NCI-H510A treated with DMSO at 0.1 percent for 48 hours (cell line): ENCODE measurements at places on chromosomes 6 and 20.

GRCh38 chr20:46188866-46189541, 70.9 kb downstream of the CD40 start:
- no peak for DNase-seq

GRCh38 chr6:39295611-39296011, 18.6 kb downstream of the KCNK17 start:
- DNase-seq = peak; percentile 59

DNA sequence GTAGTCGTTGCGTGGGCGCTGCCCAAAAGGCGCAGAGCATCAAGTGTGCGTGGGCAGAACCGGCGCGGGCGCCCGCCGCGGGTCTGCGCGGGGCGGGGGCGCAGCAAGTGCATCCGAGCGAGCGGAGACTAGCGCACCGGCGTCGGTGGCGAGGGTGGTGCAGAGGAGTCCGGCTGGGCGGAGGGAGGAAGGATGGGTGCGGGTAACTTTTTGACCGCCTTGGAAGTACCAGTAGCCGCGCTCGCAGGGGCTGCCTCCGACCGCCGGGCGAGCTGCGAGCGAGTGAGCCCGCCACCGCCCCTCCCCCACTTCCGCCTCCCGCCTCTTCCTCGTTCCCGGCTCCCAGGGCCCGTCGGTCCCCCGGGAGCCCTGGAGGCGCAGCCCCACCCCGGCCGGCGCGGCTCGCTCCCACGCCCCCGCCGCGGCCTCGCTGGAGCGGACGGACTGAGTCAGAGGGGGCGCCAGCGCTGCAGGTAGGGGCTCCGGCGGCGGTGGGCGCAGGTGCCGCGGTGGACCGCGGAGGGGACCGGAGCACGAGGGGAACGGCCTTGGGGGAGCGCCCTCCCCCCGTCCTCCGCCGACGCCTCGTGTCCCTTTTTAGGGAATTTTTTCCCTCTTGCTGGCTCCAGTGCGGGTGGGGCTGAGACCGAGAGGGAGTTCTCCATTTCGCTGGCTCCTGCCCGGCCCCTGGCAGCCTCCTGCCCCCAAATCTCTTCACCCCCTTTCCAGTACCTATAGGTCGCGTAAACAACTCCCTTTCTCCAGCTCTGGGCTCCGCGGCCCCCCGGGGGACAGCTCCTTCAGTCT, 1.6 kb upstream of the DBNDD2 start:
- no peak for DNase-seq

GRCh38 chr6:72861935-72862432, 240.1 kb downstream of the KCNQ5 start:
- DNase-seq = no peak

- no peak for DNase-seq
Observed at GRCh38 chr6:75363304-75363703, 78.7 kb upstream of the TMEM30A start.

DNA sequence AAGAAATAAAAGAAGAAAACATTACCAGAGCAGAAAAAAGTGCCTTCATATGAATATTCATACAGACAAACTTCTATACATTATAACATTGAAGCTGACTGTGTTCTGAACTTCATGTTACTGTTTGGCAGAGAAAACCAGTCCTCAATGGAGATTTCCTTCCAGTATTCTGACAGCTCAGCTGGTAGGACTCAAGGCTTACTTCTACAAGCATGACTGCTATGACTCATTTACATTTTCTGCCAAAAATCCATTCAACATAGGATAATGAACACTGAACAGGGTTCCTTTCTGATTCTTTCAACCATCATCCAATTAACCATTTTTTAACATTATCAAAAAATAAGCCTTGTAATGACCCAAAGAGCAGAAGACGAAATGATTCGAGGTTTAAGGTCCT, 25.4 kb downstream of the COL9A1 start:
- DNase-seq = no peak

DNA sequence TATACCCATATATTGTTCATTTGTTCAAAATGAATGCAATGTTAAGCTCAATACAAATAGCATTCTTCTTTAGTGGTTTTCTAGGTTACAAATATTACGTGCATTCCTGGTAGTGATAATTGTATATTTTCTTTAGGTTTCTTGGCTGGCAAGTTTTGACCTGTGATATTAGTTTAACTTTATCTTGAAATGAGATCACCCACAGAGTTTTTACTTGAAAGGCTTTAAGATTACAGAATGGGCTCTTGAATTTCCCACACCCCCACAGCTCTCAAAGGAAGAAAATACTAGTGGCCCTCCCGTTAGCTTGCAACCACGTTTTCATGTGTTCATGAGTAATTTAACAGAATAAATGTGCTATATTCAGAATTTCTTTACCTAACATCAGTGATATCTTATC, 1315.5 kb upstream of the GJE1 start:
- no peak for DNase-seq

GRCh38 chr6:125824946-125825771, 34.4 kb downstream of the NCOA7 start:
- DNase-seq = no peak

GRCh38 chr6:36539814-36540568, 7.3 kb downstream of the STK38 start:
- DNase-seq = no peak

GRCh38 chr20:57383447-57384347, 7.5 kb upstream of the RBM38 start:
- DNase-seq = peak; percentile 62

- DNase-seq = no peak
Observed at GRCh38 chr20:59576216-59576953, 28.0 kb upstream of the PHACTR3 start.

DNA sequence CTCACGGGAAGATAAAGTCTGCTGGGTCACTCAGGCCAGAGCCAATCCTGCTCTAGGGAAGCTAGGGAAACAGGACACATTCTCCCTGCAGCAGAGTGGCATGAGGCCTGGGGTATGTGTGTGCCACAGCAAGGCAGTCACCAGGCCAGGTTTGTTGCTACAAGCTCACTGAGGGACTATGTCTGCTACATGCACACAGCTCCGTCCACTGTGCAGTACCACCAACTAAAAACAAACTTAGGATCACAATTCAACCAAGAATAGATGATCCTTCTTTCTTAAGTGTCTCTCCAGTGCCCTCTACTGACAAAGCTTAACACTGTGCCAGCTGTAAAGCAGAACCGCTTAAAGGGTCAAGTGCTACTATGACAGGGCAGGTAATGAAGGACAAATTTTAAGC, 192.5 kb downstream of the PTPRK start:
- DNase-seq = no peak

- DNase-seq = no peak
Observed at GRCh38 chr6:44064089-44064947, 62.9 kb downstream of the MRPL14 start.

GRCh38 chr6:168514216-168514615, 73.2 kb downstream of the SMOC2 start:
- no peak for DNase-seq

GRCh38 chr6:56962441-56962840, 7.5 kb downstream of the BEND6 start:
- no peak for DNase-seq

GRCh38 chr6:12803486-12803885, 86.9 kb downstream of the PHACTR1 start:
- DNase-seq = no peak

DNA sequence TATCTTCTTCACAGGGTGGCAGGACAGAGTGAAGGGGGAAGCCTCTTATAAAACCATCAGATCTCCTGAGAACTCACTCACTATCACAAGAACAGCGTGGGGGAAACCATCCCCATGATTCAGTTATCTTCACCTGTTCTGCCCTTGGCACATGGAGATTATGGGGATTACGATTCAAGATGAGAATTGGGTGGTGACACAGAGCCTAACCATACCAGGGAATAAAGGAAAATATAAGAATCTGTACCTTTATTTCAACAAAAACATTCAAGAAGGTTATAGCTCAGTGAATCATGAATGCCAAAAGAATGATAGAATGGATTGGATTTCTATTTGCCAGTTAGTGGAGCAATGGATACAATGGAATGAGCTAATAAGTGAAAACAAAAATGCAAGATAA, 214.4 kb downstream of the PTPRK start:
- no peak for DNase-seq

- no peak for DNase-seq
Observed at GRCh38 chr20:56809668-56810067, 180.6 kb downstream of the TFAP2C start.

DNA sequence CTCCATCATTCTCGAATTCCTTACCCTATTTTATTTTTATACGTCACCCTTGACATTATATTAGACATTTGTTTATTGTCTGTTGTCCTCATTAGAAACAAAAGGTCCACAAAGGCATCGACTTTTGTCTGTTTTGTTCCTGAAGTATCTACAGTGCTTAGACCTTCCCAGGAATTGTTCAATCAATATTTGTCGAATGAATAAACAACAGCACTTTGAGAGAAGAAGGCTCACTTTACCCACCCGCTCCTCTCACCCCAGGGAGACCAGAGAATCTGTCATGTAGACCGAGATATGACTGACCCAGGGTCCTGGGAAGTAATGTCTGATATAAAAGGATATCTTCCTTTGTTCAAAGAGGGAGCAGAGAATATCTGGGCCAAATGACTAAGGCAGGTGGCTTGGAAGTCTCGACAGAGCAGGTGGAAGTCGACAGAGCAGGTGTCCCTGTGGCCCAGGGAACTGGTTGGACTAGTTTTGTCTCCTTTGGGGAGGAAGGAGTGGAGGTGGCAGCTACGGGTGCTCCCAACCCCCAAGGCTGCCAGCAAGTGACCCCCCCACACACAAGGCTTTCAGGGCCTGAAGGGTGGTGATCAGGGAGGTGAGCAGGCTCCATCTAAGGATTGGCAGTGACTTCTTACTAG, 14.8 kb upstream of the CHMP4B start:
- DNase-seq = peak; percentile 98

GRCh38 chr6:23091795-23092194, 522.4 kb downstream of the HDGFL1 start:
- DNase-seq = no peak

DNA sequence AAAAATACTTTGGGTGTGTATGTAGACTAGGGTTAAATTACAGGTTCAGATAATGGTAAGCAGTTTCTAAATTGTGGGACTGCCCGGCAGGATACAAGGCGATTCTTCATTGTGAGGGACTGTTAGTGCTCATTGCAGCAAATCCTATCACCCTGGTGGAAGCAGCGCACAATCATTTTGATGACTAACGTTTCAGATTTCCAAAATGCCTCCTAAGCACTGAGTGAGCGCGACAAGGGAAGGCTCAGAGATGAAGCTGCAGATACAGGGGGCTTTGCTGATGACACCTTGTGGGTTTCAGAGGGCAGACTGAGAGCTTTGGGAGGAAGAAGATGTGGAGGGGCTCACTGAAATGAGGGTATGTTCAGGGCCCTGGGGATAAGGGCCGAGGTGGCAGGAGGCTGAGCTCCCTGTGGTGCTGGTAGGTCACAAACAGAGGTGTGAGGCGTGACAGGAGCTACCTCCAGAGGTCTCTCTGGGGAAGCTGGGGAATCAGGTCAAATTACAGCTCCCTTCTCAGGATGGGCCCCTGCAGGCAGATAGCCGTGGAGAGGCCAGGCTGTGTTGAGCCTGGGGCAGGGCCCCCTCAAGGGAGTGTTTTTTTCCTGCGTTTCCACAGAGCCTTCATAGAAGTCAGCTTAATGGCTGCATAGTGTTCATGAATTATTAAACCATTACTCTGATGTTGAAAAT, 84.5 kb upstream of the FYN start:
- DNase-seq = no peak

DNA sequence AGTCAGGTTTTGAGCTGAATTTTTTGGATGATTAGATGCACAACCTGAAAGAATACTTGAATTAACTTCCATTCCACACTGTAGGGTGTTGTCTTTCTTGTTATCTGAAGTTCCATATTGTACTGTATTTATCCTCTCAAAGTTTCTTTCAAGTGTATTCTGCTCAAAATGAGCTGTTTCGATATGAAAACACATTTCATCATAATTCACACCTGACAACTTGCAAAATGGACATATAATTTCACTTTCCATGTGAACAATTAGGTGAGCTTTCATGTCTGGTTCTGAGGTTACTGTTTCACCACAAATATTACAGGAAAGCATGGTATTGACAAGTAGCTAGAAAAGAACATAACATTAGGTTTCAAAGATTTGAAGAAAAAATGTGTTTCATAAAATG, 1.7 kb downstream of the ZUP1 start:
- DNase-seq = no peak

DNA sequence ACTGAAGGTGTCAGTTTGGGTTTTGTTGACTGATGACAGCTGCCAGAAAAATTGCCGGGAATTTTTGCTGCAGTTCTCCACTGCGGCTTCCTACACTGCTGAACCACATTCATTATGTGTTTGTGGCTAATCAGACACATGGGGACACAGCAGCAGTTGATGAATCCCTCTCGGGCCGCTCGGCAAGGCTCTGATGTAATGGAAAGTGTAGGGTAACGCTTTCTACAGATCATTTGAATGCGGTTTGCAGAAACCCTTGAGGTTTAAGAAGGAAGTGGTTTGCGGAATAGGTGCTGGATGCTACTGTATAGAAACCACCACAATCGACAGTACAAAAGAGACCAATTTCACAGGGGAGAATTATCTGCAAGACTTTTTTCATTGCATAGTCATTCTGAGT, 138.7 kb upstream of the SASH1 start:
- DNase-seq = peak; percentile 6

- DNase-seq = peak; percentile 95
Observed at GRCh38 chr6:35583893-35584688, 71.4 kb upstream of the TULP1 start.

DNA sequence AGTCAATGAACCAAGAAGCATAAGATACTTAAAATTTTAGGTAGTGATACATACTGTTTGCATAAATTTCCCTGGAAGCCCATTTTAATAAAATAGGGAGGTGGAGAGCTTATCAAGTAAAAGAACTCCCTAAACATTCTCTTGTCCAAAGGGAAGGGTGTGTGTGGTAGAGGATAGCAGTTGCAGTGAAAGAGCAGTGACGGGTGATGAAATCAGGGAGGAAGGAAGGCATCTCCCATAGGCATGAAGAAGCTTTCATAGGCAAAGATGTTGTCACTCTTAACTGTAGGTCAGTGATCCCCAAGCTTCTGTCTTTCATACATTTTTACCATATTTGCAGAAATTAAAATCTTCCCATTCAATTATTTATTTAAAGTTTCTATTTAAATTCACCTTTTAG, 60.0 kb upstream of the ZNF831 start:
- no peak for DNase-seq
